ENCODE measurements at places on chromosomes 1 and 21. TPM values are rescaled to one million over a fixed set of nuclear protein-coding genes. Genes with fewer than 3 reads are reported as not detected.

SLC44A3 gene
- total RNA-seq, result 16.9 TPM

HNRNPCL2 gene
- total RNA-seq, result not detected

FAM72B gene
- 0.27 TPM for total RNA-seq

FHAD1 gene
- not detected for total RNA-seq

DNA sequence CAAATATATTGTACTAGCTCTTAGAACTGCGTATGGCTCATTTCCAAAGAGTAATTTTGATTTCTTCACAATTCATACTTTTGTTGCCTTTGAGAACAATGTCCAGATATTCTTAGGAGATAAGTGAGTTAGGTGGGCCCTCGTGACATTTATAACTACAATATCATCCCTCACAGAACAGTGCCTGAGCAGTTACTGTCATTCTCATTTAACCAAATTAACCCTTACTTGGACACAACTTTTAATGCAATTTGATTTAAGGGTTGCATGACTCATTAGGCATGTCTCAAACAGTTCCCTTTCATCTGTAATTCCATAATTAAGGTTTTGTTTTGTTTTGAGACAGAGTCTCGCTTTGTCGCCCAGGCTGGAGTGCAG is 68.1 kb upstream of the DNAH14 start:
- H3K4me3 ChIP-seq, result no peak overlapping the region
- no peaks in the 10 kb centered on the region for H3K27me3 ChIP-seq
- no peak overlapping the region for H3K27ac ChIP-seq
- no peaks in the 10 kb centered on the region for H3K4me1 ChIP-seq

- H3K27ac ChIP-seq, result no peak overlapping the region
- H3K4me1 ChIP-seq, result no peaks in the 10 kb centered on the region
- no peak for DNase-seq
- H3K27me3 ChIP-seq, result no peaks in the 10 kb centered on the region
Observed at GRCh38 chr1:151294742-151295462, 12.8 kb downstream of the ZNF687 start.

VWA1 gene
- 73.7 TPM for total RNA-seq

DNA sequence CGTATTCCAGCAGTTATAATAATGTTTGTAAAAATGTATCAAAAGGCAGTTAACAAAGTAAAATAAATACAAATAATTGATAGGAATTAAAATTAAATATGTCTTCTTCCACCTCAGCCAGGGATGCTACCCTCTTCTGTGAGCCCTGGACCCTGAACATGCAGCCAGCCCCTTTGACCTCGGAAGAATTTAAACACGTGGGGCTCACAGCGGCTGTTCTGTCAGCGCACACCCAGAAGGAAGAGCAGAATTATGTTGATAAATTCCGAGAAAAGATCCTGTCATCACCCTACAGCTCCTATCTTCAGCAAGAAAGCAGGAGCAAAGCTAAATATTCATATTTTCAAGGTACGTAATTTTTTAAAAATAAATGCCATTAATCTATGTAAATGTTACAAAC is 26.5 kb downstream of the UTS2 start:
- H3K4me1 ChIP-seq, result no peaks in the 10 kb centered on the region
- no peaks in the 10 kb centered on the region for H3K27me3 ChIP-seq
- DNase-seq, result no peak
- H3K27ac ChIP-seq, result no peak overlapping the region
- H3K4me3 ChIP-seq, result no peak overlapping the region

DNA sequence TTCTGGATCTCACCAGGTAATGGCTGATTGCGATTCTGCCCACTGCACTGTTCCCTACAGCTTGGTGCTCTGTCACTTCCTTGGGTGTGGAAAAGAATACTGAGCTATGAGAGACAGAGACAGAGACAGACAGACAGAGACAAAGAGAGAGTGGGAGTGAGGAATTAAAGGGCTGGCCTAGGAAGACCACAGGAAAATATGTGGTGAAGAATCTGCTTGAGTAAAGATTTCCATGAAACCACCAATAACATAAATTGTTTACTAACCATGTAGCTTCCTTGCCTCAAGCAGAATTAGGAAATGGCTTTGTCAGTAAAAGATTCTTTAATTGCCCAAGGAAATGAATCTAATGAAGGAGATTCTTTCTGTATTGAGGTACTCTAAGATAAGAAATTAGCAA is 54.4 kb downstream of the MPZL1 start:
- H3K4me3 ChIP-seq, result no peak overlapping the region
- H3K4me1 ChIP-seq, result no peaks in the 10 kb centered on the region
- no peak overlapping the region for H3K27ac ChIP-seq
- H3K27me3 ChIP-seq, result no peaks in the 10 kb centered on the region

DNA sequence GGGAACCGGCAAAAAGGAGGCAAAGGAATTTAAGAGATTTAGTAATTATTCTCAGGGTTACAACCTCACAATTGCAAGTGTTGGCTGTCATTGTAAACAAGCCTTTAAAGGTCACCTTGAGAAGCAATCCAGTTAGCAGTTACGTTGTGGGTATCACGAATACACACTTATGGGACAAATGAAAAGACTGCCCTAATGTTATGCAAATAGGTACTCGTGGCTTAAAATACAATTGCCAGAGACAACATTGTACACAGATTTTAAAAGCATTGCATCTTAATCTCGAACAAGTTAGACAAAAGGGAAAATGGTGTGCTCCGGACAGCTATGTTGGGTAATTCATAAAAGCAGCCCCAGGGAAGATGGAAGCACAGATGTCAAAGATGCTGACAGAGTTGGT is 120.5 kb upstream of the ZC3H12A start:
- no peaks in the 10 kb centered on the region for H3K27me3 ChIP-seq
- no peak overlapping the region for H3K4me3 ChIP-seq
- no peaks in the 10 kb centered on the region for H3K4me1 ChIP-seq
- no peak overlapping the region for H3K27ac ChIP-seq

FAM78B gene
- not detected for total RNA-seq

- H3K27ac ChIP-seq, result no peak overlapping the region
- H3K27me3 ChIP-seq, result no peaks in the 10 kb centered on the region
- DNase-seq, result no peak
- H3K4me1 ChIP-seq, result peaks cover 9% of the 10 kb centered on the region
Observed at GRCh38 chr1:46619656-46620258, 3.1 kb upstream of the MOB3C start.

TLCD4 gene
- total RNA-seq, result 14.1 TPM

- DNase-seq, result peak; percentile 40
- no peak overlapping the region for H3K27ac ChIP-seq
- no peaks in the 10 kb centered on the region for H3K36me3 ChIP-seq
- H3K27me3 ChIP-seq, result no peaks in the 10 kb centered on the region
- H3K4me3 ChIP-seq, result no peak overlapping the region
Observed at GRCh38 chr1:204383163-204383904, 23.6 kb upstream of the PLEKHA6 start.

DNA sequence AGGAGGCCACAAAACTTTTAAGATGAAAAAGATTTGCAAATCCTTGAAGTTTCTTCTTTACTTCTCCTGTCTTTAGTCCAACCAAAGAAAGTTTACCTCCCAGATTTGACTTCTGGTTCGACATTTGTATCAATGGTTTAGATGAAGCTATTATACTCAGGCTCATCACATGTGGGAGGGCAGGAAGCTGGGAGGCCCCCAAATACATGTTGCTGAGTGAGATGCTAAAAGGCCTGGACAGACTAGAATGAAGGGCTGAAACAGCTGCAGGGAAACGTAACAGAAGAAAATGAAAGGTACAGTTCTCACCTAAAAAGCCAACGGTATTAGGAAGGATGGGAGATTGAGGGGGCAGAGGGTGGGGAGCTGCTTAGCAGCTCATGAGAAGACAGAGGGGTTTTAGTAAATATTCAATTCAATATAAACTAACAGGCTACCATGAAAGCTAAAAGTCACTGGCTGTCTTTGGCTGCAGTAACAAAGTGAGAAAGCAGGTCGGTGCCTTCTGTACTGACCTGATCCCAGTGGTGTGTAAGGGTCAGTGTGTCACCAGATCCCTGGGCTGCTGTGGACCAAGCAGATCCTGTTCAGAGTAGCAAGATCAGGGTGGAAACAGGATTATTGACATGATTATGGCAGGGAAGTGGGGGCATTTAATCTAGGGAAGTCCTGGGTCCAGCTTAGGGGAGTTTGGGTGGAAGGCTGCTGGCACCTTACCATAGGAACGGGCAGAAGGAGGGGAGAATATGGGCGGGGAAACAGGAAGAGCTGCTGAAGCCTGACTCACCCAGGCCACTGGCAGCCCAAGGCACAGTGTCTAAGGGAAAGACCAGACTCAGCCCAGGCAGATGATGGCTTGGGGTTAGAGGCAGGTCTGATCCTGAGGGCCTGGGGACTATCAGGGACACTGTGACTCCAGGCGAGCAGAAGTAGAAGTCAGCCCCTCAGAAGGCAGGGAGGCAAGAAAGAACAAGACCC is 60.4 kb downstream of the KCNN3 start:
- H3K27me3 ChIP-seq, result no peaks in the 10 kb centered on the region
- no peaks in the 10 kb centered on the region for H3K36me3 ChIP-seq
- H3K4me3 ChIP-seq, result no peak overlapping the region
- peaks cover 8% of the 10 kb centered on the region for H3K4me1 ChIP-seq

GRCh38 chr1:53214376-53214940 is 6.0 kb downstream of the CZIB start:
- no peak overlapping the region for H3K4me3 ChIP-seq
- H3K4me1 ChIP-seq, result no peaks in the 10 kb centered on the region
- peaks cover 4% of the 10 kb centered on the region for H3K36me3 ChIP-seq
- no peak overlapping the region for H3K27ac ChIP-seq

KCNN3 gene
- not detected for total RNA-seq

DNA sequence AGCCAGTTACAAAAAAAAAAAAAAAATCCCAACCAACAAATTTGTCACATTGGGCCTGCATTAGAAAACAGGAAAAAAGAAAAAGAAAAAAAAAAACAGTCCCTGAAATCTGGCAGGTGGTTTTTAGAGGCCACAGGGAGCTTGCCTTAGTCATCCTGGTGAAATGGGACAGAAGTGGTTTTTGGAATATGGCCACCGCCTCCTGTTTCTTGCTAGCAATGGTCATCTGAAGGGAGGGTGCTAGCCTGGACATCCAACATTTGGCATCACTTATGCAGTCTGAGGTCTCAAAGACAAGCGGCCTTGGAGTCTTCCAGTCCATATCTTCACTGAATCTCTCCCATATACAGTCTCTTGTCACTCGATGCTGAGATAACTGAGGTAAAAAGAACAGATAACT is 20.1 kb upstream of the NKAIN1 start:
- no peaks in the 10 kb centered on the region for H3K27me3 ChIP-seq
- no peaks in the 10 kb centered on the region for H3K36me3 ChIP-seq
- DNase-seq, result no peak
- H3K27ac ChIP-seq, result no peak overlapping the region
- no peak overlapping the region for H3K4me3 ChIP-seq

DNA sequence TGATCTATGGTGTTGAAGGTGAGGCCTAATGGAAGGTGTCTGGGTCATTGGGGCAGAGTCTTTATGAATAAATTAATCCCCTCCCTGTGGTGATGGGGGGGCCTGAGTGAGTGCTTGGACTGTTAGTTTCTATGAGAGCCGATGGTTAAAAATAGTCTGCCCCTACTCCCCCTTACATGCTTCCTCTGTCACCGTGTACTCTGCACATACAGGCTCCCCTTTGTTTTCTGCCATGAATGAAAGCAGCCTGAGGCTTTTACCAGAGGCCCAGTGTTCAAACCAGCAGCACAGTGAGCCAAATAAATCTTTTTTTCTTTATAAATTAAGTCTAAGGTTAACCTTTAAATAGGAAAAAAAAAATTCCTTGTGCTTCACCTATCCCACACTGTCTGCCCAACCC is 657.0 kb downstream of the AMY1C start:
- DNase-seq, result no peak
- no peak overlapping the region for H3K4me3 ChIP-seq
- no peaks in the 10 kb centered on the region for H3K36me3 ChIP-seq
- H3K27me3 ChIP-seq, result no peaks in the 10 kb centered on the region
- no peak overlapping the region for H3K27ac ChIP-seq

DNA sequence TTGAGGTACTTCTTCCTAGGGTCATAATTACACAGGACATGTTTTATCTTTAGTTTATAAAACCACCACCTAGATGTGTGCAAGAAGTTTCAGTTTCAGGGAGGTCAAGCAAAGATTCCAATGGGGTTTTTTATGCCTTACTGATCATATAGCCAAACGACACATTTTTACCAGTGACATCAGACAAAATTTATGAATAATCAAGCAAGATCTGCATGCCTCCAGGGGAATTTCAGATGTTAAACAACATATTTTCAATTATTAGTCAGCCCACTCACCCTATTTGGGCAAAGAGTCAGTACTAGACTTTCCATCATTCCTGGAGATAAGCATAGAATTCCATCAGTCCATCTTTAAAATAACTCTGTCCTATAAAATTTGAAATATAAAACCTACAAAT is 867.4 kb downstream of the KCNT2 start:
- H3K4me1 ChIP-seq, result no peaks in the 10 kb centered on the region
- H3K4me3 ChIP-seq, result no peak overlapping the region
- no peak overlapping the region for H3K27ac ChIP-seq
- no peak for DNase-seq
- no peaks in the 10 kb centered on the region for H3K36me3 ChIP-seq

ZBTB18 gene
- 8.9 TPM for total RNA-seq

NBPF10 gene
- 2.3 TPM for total RNA-seq

DNA sequence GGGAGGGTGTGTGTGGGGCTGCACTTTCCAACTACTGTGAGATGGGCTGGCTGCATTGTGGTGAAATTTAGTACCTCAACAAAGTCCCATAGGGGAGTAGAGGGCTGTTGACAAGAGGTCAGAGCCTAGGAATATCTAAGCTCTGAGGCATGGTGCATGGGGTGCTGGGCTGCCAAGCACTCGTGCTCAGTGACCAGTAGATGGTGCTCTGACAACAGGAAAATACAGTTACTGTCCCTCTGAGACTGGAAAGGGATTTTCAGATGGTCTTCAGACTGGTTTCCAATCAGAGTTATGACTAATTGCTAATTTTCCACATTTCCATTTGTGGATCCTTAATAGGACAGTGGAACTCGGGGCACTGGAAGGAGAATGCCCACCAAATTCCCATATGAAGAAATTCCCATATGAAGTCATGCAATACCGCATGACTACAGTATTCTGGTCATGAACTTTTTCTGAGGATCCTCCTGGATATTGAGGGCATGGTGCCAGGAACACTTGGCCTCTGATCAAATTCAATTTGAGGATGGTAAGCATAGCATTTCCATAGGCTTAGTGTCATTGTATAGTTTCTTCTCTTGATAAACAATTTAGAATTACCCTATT is 4.1 kb upstream of the CACNA1E start:
- H3K27me3 ChIP-seq, result no peaks in the 10 kb centered on the region
- H3K36me3 ChIP-seq, result no peaks in the 10 kb centered on the region
- peak; percentile 66 for DNase-seq
- H3K4me3 ChIP-seq, result no peak overlapping the region

ETV3L gene
- not detected for total RNA-seq

DNA sequence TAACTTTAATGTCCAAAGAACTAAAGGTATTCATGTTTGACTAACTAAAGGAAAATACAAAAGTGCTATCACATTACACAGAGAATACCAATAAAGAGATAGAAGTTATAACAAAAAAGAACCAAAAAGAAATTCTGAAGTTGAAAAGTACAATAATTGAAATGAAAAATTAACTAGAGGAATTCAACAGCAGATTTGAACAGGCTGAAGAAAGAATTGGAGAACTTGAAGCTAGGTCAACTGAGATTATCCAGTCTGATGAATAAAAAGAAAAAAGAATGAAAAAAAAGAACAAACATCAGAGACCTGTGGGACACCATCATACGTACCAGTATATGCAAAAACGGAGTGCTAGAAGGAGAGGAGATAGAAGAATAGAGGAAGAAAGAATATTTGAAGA is 78.5 kb downstream of the NUP210L start:
- H3K27ac ChIP-seq, result no peak overlapping the region
- H3K4me1 ChIP-seq, result no peaks in the 10 kb centered on the region
- no peak for DNase-seq
- H3K27me3 ChIP-seq, result no peaks in the 10 kb centered on the region
- H3K36me3 ChIP-seq, result no peaks in the 10 kb centered on the region
